Left renal cortex interstitium (tissue), 4 donors: ENCODE measurements at places on chromosomes 7 and 10. TPM values are rescaled to one million over a fixed set of nuclear protein-coding genes. Genes with fewer than 3 reads are reported as not detected.

- DNase-seq, result no peak
Observed at GRCh38 chr10:5434017-5434753, 21.8 kb downstream of the NET1 start.

DNA sequence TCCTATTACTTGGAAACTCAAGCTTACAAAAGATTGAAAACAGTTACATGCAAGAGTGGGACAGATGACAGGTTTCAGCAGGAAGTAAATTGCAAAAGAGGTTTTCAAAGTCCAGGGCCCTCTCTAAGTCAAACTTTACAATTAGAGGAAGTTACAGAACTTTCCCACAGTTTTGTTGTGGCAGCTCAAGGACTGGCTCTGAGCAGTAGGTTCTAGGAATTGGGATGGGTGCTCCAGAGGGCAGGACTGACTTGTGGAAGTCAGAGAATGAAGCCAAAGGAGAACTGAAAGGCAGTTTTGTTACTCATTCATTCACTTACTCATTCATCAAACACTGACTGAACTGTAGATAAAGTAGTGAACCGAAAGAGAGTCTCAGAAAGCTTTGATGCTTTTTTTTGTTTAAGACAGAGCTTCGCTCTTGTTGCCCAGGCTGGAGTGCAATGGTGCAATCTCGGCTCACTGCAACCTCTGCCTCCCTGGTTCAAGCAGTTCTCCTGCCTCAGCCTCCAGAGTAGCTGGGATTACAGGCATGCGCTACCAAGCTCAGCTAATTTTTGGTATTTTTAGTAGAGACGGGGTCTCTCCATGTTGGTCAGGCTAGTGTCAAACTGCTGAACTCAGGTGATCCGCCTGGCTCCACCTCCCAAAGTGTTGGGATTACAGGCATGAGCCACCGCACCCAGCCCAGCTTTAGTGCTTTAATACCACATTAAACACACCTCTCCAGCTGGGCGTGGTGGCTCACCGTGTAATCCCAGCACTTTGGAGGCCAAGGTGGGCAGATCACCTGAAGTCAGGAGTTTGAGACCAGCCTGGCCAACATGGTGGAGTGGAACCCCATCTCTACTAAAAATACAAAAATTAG is 66.8 kb upstream of the CCNJ start:
- no peak for DNase-seq

GRCh38 chr10:130778166-130778545 is 533.4 kb downstream of the TCERG1L start:
- no peak for DNase-seq

GRCh38 chr7:95881597-95881996 is 109.2 kb downstream of the DYNC1I1 start:
- DNase-seq, result no peak

The CFAP69 gene
- polyA plus RNA-seq, result 17.3 TPM

The SPDYE9 gene
- polyA plus RNA-seq, result 0.28 TPM

DNA sequence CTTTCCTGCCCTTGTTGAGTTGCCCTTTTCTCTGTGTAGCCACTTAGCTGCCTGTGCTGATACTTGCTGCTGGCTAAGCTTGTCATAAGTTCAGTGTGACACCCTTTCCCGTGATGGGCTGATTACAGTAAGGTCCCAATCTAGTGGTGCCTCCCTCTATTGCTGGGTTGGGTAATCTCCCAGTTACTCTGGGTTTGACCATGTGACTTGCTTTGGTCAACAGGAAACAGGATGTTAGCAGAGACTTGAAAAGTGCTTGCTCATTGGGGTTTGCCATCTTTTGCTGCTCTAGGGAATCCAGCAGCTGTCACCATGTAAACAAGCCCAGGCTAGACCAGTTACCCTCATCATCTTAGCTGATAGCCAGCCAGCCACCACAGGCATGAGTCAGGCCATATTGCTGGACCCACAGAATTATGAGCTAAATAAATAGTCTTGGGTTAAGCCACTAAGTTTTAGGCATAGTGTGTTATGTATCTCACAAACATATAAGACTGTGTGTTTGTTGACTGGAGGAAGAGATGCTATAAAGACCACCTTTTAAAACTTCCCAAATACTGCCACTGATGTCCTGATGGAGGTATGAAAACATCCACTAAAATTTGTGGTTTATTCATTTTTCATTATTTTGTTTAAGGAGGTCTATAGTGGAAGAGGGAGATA is 4.0 kb upstream of the LEP start:
- DNase-seq, result no peak

DNA sequence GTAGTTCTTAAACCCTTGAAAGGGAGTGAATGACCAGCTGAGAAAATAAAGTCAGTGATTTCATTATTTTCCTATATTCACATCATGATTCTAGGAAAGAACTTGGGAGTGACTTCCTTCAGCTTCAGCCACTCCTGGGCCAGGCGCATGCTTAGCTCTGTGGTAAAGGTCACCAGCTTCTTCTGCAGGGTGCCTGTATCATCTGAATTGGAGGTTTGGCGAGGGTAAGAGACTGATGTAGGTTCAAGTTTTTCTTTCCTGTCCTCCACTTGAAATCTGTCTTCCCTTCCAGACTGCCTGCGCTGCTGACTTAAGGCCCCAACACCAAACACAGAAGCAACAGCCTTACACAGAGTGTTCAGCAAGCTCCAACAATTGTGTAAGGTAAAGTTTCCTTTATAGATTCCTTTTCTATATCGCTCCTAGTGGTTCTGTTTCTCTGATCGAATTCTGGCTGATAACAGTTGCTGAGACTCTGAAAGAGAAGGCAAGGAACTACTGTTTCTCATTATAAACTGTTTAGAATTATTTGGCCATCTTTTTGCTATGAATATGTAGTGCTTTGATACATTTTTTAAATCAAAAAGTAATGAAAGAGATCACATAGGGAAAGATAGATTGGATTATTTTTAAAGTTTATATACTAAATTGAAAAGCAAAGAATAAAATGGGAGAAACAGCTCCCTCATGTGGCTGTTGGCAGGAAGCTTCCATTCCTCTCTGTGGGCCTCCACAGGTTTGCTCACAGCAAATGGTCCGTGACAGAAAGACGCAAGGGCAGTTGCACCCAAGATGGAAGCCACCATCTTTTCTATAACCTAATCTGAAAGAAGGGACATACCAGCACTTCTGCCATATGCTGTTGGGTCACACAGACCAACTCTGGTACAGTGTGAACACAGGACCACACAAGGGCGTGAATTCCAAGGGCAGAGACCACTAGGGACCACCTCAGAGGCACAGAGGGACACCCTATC is 14.0 kb downstream of the GATAD1 start:
- no peak for DNase-seq

DNA sequence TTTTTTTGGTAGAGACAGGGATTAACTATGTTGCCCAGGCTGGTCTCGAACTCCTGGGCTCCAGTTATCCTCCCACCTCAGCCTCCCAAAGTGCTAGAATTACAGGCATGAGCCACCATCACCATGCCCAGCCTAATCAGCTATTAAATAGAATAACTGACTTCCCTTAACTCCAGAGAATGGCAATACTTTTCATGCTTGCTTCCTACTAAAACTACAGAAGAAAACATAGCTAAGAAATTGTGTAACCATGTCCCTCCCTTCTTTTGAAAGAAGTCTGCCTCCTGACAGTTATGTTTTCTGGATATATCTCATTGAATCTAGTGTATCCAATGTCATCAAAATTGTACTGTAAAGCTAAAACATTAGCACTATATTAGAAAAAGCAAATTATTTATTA is 95.6 kb downstream of the KMT2C start:
- no peak for DNase-seq

The PLEKHS1 gene
- not detected for polyA plus RNA-seq

GRCh38 chr7:66344166-66344565 is 139.0 kb downstream of the TPST1 start:
- no peak for DNase-seq

GRCh38 chr10:71627956-71628355 is 91.6 kb downstream of the C10orf105 start:
- no peak for DNase-seq

DNA sequence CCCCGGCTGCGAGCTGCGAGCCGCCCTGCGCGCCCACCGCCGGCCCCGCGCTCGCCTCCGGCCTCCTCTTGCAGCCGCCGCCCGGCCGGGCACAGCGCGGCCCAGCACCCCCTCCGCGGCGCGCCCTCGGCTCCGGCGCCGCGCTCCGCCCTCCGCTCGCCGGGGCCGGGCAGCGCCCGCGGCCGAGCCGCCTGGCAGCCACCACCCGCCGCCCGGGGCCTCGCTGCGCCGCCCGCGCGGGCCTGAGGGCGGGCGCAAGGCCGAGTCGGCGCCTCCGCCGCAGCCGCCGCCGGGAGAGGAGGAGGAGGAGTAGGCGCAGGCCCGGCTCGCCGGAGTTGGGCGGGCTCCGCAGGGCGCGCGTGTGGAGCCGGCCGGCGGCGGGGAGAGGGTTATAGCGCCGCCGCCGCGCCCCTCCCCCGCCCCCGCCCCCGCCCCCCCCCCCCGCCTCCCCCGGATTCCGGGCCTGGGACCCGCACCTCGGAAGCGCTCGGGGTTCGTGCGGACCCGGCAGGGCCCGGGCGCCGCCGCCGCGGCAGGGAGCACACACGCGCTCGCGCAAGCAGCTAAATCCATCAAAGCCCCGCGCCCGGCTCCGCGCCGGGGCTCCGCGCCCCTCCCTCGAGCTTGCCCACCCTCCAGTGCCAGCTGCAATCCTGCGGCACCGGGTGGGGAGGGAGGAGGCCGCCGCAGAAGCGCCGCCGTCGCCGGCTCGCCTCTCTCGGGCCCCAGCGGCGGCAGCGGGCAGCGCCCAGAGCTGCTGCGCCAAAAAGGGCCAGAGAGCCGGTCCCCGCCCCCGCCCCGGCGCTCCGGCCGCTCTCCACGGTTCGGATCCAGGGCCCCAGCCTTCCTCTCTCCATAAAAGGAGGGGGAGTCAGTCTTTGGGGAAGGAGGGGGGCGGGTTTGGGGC is at the start of gene PDGFA:
PDGFA (minus strand) TSS at position 363 of the 907 bp plus-strand sequence. CDS start 845 bp downstream, outside the sequence.
- DNase-seq, result no peak

DNA sequence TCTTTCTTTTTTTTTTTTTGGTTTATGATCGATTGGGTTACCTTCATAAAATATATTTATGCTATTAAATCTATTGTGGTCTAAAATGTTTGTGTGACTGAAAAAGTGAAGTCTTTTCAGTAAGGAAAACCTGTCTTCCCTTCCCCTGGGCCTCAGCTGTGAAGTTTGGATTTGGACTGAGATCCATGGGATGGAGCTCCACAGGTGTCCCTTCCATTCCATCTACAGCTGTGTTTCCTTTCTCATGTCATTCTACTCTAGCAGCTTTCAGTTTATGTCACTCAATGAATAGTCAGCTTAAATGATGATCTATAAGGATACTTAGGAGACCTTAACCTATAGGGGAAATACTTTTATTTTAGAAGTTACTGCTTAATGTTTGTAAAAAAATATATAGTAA is 48.0 kb upstream of the NCF1 start:
- no peak for DNase-seq

GRCh38 chr10:4372601-4373000 is 453.4 kb upstream of the AKR1E2 start:
- no peak for DNase-seq

The FHIP2A gene
- polyA plus RNA-seq, result 37.7 TPM

DNA sequence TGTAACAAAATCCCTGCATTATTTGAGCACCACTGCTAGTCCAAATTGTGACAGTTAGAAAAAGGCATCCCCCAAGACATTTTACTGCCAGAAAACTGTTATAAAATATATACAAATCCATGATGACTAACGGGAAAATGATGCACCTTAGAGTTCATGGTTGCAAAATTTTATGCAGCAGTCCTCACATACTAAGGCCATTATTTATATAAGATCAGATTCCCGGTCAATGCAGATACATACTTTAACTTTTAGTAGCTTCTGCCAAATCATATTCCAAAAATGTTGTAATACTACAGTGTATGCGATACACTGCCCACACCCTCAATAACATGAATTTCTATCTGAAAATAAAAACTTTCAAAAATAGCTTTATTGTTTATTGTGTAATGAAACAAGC is 239.9 kb upstream of the ZNF32 start:
- no peak for DNase-seq

The PTN gene
- 258 TPM for polyA plus RNA-seq

DNA sequence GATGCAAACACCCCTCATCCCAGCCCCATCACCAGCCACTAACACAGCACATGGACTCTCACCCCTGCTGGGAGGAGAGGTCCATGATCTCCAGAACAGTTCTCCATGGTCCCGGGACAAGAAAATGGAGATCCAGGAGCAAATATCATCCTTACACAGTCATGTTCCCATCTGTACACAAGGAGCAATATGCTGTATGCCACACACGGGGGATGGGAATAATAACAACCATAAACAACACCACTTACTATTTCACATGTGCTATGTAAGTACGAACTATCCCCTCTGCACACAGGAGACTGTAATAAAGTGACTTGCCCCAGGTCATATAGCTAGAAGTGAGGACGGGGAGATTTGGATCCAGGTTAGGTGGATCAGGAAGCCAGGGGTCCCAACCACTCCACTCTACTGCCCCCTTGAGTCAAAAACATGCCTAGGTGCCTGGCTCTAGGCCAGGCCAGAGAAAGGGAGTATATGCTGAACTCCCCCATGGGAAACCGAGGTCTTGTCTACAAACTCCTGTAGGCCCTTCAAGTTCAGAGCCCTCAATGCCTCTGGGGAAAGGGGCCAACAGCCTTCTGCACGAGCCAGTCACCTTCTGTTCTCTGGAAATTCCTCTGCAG is 34.1 kb downstream of the LRRC20 start:
- no peak for DNase-seq

GRCh38 chr7:70785427-70785826 is 346.5 kb upstream of the GALNT17 start:
- no peak for DNase-seq
